ENCODE measurements at places on chromosomes 16 and 17. TPM values are rescaled to one million over a fixed set of nuclear protein-coding genes. Genes with fewer than 3 reads are reported as not detected.

The ZKSCAN2 gene
- total RNA-seq: 2.7 TPM

DNA sequence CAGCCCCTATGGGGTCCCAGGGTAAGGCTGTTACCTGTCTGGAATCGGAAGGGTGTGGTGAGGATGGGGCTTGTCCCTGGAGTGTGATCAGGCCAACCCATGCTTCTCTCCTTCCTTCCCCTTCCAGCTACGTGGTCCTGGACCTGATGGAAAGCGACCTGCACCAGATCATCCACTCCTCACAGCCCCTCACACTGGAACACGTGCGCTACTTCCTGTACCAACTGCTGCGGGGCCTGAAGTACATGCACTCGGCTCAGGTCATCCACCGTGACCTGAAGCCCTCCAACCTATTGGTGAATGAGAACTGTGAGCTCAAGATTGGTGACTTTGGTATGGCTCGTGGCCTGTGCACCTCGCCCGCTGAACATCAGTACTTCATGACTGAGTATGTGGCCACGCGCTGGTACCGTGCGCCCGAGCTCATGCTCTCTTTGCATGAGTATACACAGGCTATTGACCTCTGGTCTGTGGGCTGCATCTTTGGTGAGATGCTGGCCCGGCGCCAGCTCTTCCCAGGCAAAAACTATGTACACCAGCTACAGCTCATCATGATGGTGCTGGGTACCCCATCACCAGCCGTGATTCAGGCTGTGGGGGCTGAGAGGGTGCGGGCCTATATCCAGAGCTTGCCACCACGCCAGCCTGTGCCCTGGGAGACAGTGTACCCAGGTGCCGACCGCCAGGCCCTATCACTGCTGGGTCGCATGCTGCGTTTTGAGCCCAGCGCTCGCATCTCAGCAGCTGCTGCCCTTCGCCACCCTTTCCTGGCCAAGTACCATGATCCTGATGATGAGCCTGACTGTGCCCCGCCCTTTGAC, 2.4 kb downstream of the MAPK7 start:
- peak; percentile 24 for DNase-seq

DNA sequence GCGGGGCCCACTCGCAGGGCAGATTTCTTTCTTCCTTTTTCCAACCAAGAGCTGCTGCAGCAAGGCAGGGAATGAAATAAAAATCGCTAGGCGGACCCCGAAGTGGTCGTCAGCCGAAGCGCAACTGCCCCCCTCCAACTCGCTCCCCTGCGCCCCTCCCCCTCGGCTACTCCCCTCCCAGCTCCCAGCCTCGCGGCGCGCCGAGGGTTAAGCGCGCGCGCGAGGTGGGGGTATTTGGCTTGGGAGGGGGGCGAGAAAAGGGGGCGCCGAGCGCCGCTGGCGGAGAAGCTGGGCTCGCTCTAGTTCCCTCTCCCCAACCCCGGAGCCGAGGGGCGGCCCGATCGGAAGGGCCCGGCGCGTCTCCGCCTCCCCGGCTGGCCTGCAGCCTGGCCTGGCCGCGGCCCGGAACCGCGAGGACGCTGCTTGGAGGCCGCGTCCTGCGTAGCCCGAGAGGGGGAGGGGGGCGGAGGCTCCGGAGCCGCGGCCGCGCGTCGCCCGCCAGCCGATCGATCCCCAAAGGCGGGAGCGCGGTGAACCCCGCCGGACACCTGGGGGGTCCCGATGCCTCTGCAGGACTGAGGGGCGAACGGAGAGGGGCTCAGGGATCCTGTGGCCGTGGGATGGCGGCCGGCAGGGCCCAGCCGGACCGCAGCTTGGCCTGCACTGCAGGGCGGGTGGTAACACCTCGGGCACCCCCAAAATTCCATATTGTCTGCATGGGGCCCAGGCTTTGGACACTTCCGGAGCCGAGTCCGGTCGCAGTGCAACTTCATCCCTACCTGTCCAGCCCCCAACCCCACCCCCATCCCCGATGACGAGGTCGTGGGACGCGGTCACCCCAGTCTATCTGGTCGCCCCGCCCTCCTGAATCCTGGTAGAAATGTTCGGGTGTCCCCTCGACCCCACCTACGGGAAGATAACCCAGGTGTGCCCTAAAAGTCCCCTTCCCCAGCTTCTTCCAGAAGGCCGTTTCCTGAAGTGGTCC, 4.9 kb upstream of the CBX4 start:
- peak; percentile 57 for DNase-seq

- DNase-seq: no peak
Measured at GRCh38 chr16:69171325-69172084, 15.5 kb upstream of the SNTB2 start.

The CACNG5 gene
- total RNA-seq: not detected

DNA sequence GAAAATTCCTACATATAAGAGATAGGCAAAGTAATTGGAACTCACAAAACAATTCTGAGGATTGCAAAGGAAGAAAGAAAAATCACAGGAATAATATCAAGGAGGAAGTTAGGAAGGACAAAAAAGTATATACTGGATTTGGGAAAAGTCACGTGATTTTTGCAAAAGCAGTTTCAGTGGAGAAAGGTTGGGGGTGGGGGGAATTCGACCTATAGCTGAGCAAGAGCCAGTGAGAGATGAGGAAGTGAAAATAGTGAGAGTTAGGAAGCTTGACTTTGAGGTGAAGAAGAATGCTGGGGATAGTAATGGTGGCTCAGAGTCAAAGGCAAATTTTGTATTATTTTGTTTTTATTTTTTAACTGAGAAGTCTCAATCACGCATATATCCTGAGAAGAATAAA, 438.0 kb upstream of the PMFBP1 start:
- DNase-seq: no peak

The CCL17 gene
- not detected for total RNA-seq

DNA sequence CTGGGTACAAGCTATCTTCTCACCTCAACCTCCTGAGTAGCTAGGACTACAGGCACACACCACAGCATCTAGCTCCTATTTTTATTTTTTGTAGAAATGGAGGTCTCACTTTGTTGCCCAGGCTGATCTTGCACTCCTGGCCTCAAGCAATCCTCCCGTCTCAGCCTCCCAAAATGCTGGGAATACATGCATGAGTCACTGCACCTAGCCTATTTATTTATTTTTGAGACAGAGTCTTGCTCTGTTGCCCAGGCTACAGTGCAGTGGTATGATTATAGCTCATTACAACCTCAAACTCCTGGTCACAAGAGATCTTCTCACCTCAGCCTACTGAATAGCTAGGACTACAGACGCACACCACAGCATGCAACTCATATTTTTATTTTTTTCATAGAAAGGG, 40.1 kb upstream of the RGS9 start:
- no peak for DNase-seq

GRCh38 chr17:80287806-80288567, 27.3 kb downstream of the RNF213 start:
- DNase-seq: no peak

The KRT27 gene
- total RNA-seq: not detected

The PRSS36 gene
- 9.7 TPM for total RNA-seq

The CX3CL1 gene
- total RNA-seq: 4.7 TPM

- no peak for DNase-seq
Measured at GRCh38 chr16:3180445-3180878, 7.5 kb upstream of the OR1F1 start.

The HCRT gene
- total RNA-seq: not detected

DNA sequence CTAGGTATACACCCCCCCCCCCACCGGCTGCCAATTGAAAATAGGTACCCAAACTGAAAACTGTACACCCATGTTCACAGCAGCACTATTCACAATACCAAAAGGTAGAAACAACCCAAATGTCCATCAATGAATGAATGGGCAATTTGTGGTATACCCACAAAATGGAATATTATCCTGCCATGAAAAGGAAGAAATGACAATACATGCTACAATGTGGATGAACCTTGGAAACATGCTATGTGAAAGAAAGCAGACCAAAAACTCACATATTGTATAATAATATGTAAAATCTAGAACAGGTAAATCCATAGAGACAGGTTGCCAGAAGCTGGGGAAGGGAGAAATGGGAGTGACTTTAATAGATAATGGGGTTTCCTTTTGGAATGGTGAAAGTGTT, 417.5 kb downstream of the UTP18 start:
- no peak for DNase-seq

DNA sequence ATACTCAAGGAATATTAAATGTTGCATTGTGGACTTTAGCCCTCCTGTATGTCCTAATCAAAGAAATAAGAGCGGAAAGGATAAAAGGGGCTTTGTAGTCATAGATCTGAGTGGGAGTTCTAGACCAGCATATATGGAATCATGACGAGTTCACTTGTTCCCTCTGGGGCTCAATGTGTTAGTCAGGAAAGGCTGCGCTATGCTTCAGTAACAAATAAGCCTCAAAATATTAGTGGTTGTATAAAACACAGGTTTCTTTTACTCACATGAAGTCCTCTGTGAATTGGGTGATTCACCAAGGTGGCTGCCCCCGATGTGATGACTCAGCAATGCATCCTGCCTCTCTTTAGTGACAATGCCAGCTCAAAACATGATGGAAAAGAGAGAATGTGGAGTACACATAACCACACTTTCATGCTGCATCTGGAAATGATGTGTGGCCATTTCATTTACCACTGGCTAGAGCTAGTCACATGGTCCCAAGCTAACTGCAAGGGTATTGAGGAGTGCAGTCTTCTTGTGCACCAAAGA, 63.3 kb upstream of the IRX5 start:
- DNase-seq: no peak

GRCh38 chr17:77416105-77416713, 275.4 kb downstream of the SEC14L1 start:
- DNase-seq: no peak

The MT1G gene
- 22.4 TPM for total RNA-seq

DNA sequence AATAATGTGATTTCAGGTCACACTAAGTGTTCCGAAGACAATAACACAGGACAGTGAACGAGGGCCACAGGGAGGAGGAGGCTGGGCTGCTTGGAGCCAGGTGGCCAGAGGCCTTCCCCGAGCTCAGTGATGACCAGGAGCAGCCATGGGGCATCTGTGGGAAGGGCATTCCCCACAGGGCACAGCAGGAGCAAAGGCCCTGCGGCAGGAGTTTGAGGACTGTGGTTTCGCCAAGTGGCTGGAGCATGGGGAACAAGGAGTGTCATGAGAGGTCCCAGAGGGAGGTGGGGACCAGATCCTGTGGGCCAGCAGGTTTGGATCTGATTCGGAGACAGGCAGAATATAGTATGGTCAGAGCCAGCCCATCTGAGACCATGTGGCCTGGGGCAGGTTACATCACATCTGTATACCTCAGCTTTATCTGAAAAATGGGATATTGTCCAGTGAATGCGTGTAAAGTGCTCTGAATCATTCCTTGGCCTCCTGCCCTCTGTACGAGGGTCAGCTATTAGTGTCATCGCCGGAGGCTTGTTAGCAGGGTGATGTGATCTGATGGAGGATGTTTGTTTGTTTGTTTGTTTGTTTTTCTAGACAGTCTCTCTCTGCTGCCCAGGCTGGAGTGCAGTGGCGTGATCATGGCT, 176.8 kb downstream of the KATNIP start:
- DNase-seq: no peak

The CMTM4 gene
- total RNA-seq: 172 TPM

- no peak for DNase-seq
Measured at GRCh38 chr17:21353326-21354010, 22.7 kb upstream of the KCNJ12 start.

DNA sequence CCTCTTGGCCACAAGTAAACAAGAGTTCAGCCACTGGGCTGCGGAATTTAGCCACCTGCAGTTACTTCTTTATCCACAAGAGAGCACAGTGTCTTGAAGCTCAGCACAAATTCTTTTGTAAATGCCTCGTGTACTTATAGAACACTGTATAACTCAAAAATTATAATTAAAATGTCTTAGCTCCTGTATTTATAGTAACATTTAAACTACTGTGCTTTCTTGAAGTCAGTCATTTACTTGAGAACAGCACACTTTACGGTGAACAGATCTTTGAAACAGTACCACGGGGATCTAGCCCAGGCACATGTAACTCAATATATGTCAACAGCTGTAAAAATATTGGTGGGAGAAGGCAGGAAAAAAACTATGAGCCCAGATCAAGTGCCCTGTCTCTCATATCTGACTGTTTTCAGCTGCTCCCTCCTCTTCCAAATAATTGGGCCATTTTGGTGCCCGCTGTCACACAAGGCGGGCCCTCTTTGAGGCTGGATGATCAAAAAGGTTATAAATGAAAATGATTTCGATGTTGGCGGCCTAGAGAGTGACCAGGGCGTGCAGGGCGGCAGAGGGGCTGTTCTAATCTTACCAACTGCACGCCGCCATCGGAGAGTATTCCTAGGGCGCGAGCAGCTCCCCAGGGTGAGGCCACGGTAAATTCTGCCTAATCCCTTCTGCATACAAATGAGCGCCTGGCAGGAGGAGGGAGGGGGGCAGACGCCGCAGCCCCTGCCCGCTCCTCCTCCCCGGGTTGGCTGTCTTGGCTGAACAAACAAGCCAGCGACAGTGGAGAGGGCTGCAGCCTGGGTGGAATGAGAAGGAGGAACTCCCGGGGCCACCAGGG, 183.2 kb downstream of the C16orf78 start:
- DNase-seq: no peak

The RHBDL1 gene
- total RNA-seq: 5.3 TPM

GRCh38 chr17:3796110-3796821, 4.7 kb downstream of the ITGAE start:
- peak; percentile 26 for DNase-seq

The SNAI3 gene
- 0.92 TPM for total RNA-seq

GRCh38 chr16:27232901-27233625, 29.7 kb downstream of the KDM8 start:
- DNase-seq: no peak

DNA sequence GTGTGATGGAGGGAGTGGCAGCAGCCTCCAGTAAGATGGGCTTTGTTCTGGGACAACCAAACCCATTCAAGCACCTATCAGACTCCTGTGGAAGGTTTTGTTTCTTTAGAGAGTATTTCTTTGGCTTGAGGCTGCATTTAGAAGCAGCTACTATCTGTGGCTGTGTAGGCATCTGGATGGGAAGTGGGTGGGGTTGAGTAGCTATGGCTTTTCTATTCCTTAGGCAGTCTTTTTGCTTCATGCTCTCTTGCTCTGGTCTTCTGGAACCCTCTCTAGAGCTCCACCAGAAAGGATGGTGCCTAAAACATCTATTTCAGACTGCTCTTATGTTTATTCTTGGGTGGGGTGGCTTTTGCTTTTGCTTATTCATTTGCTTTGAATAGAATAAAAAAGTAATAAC, 19.9 kb downstream of the TNRC6A start:
- no peak for DNase-seq

- no peak for DNase-seq
Measured at GRCh38 chr17:30132615-30133014, 16.0 kb downstream of the NSRP1 start.

GRCh38 chr17:28940675-28941074, 10.6 kb downstream of the PHF12 start:
- no peak for DNase-seq

The DHRS7C gene
- 0.36 TPM for total RNA-seq

GRCh38 chr16:13378151-13378550, 476.8 kb downstream of the SHISA9 start:
- DNase-seq: no peak

DNA sequence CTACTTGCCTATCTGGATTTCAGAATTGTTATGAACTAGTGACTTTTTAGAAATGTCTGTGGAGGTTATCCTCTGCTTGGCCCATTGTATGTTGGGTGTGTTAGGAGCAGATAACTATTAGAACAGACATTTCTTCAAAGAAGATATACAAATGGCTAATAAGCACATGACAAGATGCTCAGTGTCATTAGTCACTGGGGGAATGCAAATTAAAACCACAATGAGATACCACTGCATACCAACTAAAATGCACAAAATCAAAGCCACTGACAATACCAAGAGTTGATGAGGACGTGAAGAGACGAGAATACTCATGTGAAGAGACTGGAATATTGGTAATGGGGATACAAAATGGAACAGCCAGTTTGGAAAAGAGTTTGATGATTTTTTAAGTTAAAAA, 39.2 kb downstream of the CEP112 start:
- no peak for DNase-seq

The TOP2A gene
- total RNA-seq: 10.9 TPM

All from left colon (tissue), 2 donors.